Mucosa of descending colon (tissue), 3 donors: ENCODE measurements at places on chromosomes 6 and 20.

- no peak for DNase-seq
Measured at GRCh38 chr20:50043573-50044352, 61.0 kb downstream of the SNAI1 start.

DNA sequence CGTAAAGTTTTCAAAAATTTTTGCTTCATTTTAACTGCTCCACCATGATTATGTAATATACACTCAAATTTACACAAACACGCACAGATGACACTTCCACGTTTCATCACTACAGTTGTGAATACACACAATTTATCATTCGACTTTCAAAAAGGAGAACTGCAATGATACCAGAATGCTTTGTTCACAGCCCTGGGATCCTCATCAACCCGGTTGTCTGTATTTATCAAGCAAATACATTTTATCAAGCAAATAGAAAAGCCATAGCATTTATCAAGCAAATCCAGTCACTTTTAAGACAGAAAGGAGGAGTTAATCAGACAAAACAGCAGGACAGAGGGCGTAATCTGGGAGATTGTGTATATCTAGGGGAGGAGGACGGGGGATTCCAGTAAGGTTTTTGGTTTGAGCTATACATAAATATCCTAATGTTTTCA lies 20.3 kb upstream of the ABT1 start:
- no peak for DNase-seq

- DNase-seq, result peak; percentile 28
Measured at GRCh38 chr6:115838763-115839401, 221.8 kb downstream of the FRK start.

DNA sequence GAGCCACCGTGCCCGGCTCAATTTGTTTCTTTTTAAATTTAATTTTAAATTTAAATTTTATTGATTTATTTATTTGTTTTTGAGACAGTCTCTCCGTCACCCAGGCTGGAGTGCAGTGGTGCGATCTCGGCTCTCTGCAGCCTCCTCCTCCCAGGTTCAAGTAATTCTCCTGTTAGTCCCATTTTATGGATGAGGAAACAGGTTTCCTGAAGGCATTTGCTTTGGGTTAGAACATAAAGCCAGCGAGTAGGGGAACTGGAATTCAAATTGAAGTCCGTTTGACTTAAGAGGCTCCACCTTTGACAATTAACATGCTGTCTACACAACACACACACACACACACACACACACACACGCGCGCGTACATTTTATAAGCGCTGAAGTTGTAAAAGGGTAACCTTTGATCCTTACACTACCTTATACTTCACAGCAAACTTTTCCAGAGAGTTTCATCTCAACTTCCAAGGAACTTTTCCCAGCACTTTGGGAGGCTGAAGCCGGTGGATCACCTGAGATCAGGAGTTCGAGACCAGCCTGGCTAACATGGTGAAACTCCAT lies 232.0 kb downstream of the BCAS1 start:
- DNase-seq, result peak; percentile 85

DNA sequence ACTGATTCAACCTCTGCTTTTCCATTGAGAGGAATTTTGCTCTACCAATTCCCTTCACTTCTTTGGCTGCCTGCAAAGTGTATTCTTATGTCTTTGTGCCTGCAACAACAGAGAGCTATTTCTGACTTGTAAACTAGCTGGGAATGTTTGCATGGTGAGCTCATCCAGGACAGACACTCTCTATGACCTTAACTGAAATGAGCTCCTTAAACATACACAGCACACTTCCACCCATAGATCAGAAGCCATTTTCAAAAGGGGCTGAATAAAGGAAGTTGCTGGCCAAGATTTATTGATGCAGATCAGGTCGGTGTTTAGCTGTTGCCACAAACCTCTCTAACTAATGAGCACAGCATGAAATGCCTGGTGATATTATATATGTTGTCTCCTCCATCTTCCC lies 377.7 kb downstream of the BTBD9 start:
- DNase-seq, result no peak

DNA sequence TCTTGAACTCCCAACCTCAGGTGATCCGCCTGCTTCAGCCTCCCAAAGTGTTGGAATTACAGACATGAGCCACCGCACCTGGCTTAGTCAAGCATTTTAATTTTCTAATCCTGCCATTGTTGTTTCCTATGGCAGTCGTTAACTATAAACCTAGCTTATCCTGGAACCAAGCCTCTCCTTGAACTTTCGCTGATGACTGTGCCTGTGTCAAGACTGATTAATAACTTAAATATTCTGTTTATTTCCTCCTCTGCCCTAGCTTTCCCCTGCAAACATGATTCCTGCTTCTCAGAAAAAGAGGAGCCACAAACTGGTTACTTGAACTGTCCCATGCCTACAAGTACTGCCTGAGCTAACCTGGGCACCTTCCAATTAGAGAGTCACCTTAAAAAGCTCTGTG lies 1.5 kb downstream of the VNN1 start:
- DNase-seq, result no peak

GRCh38 chr6:51913265-51913664 lies 174.1 kb downstream of the PKHD1 start:
- DNase-seq, result no peak

DNA sequence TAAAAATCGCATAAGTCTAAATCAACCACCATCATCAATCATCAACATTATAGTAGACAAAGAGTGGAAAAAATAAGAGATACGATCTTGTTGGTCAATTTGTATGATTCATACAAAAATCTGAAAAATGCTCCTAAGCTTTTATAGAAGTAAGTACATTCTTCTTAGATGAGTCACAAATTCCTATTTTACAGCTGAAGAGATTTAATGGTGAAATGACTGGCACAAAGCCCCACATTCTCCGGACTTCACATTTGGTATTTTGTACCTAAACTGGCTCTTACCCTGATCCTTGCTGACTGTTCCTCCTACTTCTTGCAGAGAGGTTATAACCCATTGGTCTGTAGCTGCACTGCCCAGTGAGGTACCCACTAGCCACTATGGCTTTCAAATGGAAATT lies 29.9 kb upstream of the PREP start:
- no peak for DNase-seq

DNA sequence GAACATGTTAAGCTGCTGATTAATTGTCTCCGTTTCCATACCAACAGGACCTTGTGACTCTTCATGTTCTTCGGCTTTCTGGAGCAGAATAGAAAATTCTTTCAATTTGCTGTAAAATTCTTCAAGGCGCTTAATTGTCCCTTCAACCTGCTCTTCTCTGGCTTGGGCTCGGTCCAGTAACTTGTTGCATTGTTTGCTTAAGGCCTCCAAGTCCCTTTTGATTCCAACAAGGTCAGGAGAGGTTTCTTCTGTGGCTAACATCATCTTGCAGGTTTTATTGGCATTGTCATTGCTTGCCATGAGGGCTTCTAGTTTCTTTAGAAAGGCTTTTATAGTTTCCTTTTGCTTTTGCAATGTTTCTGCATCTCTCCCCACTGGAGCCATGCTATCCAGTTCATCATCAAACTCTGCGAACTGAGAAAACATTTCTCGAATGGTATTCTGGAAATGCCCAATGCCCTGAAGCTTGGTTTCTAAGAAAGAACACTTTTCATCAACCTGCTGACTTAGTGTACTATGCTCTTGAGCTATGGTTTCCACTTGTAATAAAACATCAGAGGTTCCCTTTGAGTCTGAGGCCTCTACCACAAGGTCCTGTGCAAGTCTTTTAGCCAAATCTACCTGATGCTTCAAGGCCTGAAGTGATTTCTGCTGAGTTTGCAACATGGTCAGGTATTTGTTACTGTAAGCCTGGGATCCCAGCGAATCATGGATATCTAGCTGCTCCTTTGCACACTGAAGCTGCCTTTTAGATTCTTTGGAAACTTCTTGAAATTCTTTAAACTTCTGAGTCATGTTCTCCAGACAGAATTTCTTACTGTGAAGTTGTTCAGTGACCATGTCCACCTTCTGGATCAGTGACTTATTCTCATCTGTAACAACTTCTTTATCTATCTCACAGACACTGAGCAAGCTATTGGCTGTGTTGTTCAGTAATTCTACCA lies 90.2 kb downstream of the DST start:
- no peak for DNase-seq

DNA sequence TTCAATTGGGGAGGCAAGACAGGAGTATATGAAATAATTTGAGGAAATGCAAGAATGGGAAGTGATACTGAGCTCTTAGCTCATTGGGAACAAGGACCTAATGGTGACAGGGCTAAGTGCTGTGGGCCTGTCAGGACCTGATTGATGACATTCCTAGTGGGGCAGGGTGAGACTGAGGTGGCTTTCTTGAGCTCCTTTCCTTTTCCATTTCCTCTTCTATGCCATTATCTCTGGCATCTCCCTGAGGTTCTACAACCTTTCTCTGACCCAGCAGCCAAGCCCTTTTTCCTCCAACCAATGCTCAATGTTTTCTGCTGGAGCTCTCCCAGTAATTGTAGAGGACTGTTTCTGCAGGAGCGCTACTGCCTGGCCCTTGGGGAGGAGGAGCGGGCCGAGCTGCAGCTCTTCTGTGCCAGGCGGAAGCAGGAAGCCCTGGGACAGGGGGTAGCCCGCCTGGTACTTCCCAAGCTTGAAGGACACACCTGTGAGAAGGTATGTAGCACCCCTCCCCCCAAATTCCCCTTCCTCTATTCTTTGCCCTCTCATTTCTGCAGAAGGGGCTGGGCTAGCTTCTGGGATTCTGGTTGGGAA lies 2.8 kb upstream of the TOMM6 start:
- DNase-seq, result no peak

DNA sequence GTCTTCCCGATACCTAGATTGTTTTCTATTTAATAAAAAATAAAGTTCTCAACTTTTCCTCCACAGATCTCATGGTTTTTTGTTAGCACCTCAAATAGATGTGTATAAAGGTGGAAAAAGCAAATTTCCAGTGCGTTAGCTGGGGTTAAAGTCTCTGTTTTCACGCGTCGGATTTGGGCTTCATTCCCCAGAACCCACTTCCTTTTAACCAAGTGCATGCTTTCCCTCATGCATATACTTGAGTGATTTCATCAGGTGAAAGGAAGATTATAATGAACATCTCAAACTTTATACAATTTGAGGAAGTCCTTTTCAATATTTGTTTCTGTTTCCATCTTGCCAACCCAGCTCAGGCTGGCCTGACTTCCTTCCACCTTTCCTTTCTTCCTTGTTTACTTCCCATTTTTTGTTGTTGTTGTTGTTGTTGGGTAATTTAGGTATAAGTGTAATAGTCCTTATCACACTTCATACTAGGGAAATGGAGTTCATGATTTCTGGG lies 43.9 kb upstream of the GGTLC1 start:
- DNase-seq, result no peak

GRCh38 chr6:131036601-131037000 lies 26.4 kb downstream of the EPB41L2 start:
- DNase-seq, result no peak

GRCh38 chr20:5061213-5061612 lies 58.5 kb downstream of the PCNA start:
- DNase-seq, result no peak

DNA sequence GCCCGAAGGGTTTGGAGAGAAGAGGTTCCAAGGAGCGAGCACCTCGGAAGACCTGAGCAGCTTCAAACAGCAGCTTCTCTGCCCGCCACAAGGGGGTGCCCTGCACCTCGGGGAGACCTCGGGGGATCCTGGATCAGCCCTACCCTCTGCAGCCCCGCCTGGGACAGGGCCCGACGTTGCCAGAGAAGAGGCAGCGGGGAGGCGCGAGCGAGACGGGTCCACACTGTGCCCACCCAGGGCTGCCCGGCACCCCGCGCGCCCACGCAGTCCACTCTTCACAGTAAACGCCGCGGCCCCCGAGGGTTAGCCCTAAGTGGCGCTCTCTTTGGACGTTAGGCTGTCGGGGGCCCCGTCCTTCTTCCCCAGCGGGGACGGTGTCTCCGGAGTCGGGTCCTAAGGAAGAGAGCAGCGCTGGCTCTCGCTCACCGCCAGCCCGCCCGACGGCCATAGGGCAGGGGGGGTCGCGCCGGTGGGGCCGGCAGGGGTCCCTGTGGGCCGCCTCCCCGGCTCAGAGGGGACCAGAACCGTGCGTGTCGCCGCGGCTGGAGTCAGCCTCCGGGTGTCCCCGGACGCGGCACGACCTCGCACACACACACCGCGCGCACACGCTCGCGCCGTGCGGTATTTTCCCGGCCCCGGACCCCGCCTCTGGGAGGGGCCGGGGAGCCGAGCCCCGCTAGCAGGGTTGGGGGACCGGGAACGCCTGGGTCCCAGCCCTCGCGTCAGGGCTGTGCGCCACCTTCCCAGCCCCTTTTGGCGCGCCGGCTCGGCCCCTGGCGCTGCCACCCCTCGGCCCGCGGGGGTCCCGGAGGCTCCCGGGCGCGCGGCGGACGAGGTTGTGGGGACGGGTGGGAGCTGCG lies 929 bp downstream of the CDH22 start:
- peak; percentile 63 for DNase-seq

DNA sequence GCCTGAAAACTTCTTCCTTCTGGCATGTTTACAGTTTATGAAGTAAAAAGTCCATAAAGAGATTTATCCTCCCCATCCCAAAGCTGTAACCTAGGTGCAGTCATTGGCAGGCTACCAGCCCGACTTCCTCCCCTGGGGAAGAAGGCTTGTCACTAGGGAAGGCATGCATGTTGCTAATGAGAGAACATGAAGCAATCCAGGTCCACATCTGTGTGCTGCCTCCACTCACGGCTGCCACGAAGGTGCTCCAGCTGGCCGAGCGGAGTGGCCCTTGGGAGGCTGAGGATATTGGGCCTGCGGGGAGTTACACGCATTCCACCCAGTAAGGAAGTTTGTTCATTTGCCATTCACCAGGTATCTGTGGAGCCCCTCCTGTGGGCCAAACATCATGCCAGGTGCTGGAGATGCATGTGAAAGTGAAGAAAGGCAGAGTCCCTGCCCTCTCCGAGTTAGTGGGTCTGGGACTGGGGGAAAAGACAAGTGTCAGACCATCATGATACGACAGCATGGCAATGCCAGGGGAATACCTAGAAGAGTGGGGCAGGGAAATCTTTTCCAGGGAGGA lies 257.0 kb downstream of the NRN1 start:
- no peak for DNase-seq

- no peak for DNase-seq
Measured at GRCh38 chr6:156827382-156827781, 50.2 kb downstream of the ARID1B start.

GRCh38 chr6:43630980-43631619 lies 2.0 kb upstream of the GTPBP2 start:
- DNase-seq, result no peak
